Iris pigment epithelial cell (primary cell): ENCODE measurements at places on chromosomes 1 and 21.

DNA sequence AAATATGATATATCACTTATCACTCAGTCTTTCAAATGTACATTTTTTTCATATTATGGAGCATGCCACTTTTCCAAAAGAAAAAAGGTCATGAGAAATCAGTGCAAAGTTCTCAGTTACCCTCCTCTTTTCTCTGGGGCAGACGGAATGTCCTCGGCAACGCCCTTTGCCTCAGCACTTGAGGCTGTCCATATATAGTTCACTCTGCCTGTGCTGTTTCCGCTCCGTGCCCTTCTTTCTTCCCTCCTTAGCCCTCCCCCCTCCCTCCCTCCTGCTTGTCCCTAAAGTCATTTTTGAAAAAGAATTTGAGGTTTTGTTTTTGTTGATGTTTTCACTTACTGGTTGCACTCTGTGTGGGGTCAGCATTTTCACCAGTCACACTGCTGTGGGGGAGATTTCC lies 5.4 kb downstream of the BARHL2 start:
- DNase-seq, result no peak

DNA sequence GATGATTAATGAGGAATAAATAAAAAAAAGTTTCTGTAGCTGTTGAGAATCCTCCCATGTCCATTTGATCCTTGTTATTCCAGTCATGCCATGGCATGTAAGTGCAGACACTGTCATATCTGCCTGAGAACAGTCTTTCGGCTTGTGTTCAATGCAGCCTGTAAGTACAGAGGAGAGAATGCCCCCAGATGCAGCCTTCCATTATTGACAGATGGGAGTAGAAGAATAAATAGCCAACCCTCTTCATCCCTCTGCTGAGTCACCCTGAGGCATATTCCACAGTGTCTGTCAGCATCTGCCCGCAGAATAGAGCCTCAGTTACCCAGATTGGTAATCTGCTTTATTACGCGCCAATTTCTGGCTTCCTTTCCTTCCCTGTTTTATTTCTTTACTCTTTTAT lies 139.4 kb downstream of the LRRC7 start:
- DNase-seq, result no peak

GRCh38 chr1:162371611-162372010 lies 5.0 kb downstream of the SPATA46 start:
- peak; percentile 60 for DNase-seq

- DNase-seq, result peak; percentile 87
These were observed 54.1 kb upstream of the BCAR3 start for GRCh38 chr1:93735722-93736121.

DNA sequence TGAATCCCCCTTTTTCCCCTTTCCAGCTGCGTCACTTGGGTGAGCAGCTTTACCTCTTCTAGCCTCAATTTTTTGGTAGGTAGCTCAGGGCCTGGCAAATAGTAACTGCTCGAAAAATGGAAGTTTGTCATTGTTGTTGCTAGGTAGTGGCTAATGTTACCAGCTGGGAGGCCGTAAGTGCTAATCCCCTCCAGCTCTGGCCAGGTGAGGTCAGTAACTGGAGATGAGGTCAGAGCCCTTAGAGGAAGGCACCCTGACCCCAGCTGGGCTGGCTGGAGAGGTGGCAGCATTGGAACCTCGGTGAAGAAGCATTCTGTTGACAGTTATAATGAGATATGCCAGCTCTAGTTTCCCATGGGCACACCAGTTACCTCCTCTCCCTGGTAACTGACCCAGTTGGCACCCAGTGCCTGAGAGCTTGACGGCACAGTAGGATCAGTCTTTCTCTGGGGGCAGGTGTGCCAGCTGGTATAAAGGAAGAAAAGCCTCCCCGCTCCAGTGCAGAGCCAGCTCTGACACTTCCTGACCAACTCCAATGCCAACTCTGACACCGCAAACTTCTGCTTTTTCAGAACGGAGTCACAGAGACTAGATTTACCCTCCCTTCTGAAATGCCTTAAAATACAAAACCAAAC lies 35.0 kb upstream of the SLC2A1 start:
- no peak for DNase-seq

DNA sequence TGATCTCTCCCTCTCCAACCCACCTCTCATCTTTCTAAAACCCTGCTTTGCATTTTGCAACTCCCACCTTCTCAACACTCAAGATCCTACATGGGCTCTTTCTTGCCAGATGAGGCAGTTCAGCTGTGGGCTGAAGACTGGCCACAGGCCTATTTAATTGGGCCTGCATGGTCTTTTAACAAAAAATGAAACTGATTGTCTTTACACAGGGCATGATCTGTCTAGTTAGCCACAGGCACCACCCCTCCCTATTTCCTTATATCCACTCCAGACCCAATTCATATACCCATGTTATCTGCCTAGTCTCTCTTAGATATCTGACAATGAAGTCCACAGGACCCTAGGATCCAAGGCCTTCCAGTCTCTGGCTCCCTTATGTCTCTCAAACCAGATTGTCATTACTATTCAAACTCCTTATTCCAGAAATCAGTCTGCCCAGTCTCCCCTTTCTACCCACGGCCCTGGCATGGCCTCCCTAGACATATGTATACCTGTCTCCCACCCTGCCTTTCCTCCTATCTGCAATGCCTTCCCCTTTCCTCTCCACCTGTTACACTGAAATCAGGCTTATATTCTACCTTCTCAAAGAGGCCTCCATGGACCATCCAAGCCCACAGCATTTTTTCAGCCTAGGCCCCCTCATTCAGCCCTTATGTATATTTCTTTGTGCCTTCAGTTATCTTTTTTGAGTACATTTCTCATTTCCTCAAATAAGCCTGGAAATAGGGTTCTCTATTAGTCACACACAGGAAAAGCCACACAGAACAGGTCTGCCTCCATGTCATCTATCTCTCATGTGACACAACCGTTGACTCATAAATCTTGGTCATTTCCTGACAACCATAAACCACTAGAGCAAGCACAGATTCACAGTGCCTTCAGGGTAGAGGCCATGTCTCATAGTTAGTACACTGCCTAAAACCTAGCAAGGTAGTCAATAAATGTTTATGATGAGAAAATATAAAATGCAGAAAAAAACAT lies 39.0 kb downstream of the LPAR3 start:
- DNase-seq, result peak; percentile 87

GRCh38 chr1:57036641-57037579 lies 71.1 kb upstream of the C8B start:
- no peak for DNase-seq

DNA sequence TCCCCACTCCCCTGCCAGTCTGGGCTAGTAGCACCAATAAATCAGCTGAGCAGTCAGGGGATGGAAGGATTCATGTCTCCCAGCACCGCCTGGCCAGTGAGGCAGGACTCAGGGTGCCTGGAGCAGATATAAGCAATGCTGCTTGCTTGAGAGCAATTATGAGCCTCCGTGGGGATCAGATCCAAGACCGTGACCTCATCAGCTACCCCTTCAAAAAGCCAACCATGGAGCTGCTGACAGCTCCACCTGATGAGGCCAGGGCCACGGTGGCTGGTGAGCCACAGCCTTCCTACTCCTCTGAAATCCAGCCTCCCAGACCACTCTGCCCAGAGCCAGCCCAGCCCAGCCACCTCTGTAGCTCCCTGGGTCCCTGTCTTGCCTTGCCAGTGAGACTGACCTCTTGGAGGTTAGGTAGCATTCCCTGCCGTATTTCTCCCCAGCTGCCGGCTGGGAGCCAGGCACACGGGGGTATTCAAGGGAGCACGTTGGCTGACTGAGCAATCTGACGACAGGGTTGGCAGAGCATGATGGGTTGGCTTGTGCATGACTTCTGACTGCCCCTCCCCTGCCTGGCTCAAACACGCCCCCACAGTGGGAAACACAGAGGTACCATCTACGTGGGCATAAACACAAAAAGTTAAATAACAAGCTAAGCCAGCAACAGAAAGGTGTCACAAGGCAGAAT lies 28.4 kb downstream of the SYT2 start:
- DNase-seq, result no peak

DNA sequence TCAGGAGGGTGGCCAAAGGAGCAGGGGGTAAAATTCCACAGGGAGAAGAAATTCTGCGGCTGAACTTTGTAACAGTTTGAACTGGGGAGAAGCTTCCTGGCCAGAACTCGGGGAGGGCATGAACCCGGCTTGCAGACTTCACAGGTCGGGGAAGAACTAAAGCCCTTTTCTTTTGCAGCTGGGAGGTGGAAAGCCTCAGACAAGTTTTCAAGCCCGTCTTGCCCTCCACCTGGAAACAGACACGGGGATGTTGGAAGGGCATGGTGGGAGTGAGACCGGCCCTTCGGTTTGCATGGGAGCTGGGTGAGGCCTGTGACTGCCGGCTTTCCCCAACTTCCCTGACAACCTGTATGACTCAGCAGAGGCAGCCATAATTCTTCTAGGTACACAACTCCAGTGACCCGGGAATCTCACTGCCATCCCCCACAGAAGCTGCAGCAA lies 11.3 kb downstream of the THEM4 start:
- no peak for DNase-seq

GRCh38 chr1:2320006-2320405 lies 71.3 kb downstream of the MORN1 start:
- DNase-seq, result no peak

DNA sequence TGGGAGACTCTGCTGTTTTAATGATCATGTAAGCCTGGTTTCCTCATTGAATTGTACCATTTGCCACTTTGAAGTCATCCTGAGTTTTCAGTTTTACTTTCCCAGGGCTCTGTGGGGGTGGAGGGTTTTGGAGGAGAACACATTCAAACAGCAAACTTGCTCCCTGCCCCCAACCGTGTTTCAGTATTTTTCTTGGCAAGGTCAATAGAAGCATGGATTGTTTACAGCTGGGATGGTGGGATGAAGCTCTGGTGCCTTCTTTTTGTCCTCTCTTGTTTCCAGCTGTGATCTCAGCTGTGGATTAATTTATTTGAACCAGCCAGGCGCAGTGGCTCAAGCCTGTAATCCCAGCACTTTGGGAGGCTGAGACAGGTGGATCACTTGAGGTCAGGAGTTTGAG lies 54.3 kb upstream of the SERBP1 start:
- DNase-seq, result no peak

GRCh38 chr1:48527051-48527450 lies 55.0 kb upstream of the SPATA6 start:
- no peak for DNase-seq

GRCh38 chr1:88985032-88985431 lies 7.4 kb downstream of the KYAT3 start:
- peak; percentile 93 for DNase-seq

DNA sequence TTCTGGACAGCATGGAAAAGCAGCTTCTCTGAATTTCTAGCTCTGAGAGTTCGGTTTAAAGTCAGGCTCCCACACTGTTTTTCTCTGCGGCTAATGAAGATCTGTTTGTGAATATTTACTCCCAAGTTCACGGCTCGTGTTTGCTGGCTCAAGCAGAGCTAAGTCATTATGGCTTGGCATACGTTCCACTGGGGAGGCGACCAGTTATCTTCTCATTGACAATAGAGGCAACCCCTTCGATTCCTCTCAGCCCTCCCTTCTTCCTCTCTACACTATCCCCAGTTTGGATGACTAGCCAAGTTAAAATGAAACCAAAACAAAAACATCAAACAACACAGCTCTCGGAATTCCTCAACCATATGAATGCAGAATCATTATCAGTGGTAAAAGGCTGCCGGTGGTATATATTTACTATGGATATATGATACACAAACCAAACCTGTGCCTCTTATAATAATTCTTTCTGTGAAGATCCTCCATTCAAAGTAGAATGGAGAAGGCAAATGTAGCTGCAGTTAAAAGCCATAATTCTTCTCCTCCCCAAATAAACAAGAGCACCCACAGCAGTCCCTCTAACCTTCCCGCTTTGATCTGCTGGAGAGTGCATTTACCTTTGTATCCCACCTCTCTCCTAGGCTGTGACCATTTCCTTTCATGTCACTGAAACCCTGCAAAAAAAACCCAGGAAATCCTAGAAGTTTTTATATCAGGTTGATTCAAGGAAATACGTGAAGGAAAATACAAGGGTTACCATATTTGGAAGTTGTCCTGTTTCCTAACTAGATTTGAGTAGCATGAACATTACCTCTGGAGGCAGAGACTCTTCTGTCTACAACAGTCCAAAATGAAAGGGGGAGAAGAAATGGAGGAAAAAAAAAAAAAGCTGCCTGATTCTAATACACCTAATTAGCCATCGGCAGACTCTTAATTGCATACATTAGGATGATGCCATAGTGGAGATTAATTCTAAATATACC lies 108.3 kb upstream of the USH2A start:
- DNase-seq, result peak; percentile 31

GRCh38 chr1:8133657-8134430 lies 107.7 kb upstream of the ERRFI1 start:
- peak; percentile 96 for DNase-seq

DNA sequence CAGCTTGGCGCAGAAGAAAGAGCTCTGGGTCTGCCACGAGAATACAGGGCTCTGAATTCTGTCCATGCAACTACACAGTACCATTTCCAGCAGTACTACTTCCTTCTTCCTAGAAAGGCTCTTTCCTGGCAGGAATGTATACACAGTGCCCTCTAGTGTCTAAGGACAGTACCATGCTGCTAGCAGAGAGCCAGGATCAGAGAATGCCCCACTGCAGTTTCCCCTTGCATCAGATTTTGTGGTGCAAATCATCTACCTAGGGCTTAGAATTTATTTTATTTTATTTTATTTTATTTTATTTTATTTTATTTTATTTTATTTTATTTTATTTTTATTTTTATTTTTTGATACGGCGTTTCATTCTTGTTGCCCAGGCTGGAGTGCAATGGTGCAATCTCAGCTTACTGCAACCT lies 50.8 kb downstream of the PAX7 start:
- DNase-seq, result peak; percentile 19

DNA sequence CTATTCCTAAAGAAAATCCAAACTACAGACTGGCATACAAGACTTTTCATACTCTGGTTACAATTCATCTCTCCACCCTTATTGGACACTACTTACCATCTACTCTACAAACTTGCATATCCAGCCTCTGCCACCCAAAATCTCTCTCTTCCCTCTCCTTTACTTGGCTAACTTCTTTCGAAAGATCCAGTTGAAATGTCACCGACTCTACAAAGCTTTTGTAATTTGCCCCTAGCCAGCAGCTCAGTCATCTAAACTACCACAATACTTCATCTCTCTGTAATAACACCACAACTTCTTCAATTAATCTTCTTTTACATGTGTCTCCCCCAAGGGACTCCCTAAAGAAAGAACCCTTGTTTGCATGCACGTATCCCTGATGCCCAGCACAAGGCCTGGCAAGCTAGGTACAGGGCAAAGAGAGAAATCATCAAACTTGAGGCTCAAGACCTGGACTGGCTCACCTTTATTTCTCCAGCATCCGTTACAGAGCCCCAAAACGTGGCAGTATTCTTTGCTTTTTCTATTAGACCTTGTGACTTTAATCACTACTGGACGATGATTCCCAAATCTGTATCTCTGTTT lies 2.7 kb downstream of the ZBTB21 start:
- DNase-seq, result no peak

GRCh38 chr1:183600136-183600535 lies 9.9 kb upstream of the NCF2 start:
- DNase-seq, result peak; percentile 96

- DNase-seq, result peak; percentile 52
These were observed 35.6 kb upstream of the USH2A start for GRCh38 chr1:216458812-216459211.
